Right atrium auricular region (tissue), 2 donors: ENCODE measurements at places on chromosomes 2 and 18.

GRCh38 chr2:218249691-218250090 is 11.1 kb upstream of the GPBAR1 start:
- peaks cover 10% of the 10 kb centered on the region for H3K4me1 ChIP-seq
- no peaks in the 10 kb centered on the region for H3K27me3 ChIP-seq
- no peak overlapping the region for H3K4me3 ChIP-seq

DNA sequence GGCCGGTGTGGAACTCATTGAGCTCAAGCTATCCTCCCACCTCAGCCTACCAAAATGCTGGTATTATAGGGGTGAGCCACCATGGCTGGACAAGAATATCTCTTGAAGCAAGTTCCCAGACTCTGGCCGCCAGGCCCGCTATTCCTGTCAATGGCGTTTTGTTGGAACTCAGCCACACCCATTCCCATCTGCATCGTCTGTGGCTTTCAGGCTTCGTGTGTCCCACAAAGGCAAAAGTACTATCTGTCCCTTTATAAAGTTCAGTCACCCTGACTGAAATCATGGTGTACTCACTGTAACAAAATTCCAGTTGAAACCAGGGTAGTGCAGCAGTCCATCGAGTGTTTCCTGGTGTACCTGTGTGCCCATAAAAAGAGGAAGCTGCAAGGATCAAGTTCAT is 96.7 kb downstream of the SH3BP4 start:
- H3K4me3 ChIP-seq, result no peak overlapping the region
- DNase-seq, result no peak
- no peaks in the 10 kb centered on the region for H3K4me1 ChIP-seq

GRCh38 chr18:31203096-31203793 is 40.6 kb upstream of the DSC1 start:
- H3K4me3 ChIP-seq, result no peak overlapping the region
- H3K4me1 ChIP-seq, result peaks cover 8% of the 10 kb centered on the region
- H3K36me3 ChIP-seq, result no peaks in the 10 kb centered on the region
- no peaks in the 10 kb centered on the region for H3K27me3 ChIP-seq
- DNase-seq, result no peak

GRCh38 chr18:33957707-33958106 is 267.0 kb downstream of the NOL4 start:
- H3K27me3 ChIP-seq, result no peaks in the 10 kb centered on the region
- H3K27ac ChIP-seq, result no peak overlapping the region
- DNase-seq, result no peak
- H3K4me1 ChIP-seq, result no peaks in the 10 kb centered on the region
- H3K4me3 ChIP-seq, result no peak overlapping the region
- H3K36me3 ChIP-seq, result no peaks in the 10 kb centered on the region

DNA sequence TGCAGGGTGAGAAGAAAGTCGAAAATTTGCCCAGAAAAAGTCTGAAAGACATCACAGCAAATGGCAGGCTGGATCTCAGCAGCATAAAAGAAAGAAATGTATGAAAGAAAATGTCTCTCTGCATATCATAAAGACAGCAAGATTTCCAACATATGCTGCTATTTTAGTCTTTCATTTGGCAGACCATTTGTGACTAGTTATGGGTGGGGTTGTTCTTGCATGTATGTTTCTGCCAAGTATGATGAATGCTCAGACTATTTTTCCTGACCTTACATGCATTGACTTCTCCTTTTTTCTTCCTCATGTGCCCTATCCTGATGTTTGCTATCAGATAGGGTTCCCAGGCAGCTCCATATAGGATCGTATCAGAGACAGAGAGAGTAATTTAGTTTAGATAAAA is 58.5 kb upstream of the PARD3B start:
- H3K4me1 ChIP-seq, result no peaks in the 10 kb centered on the region
- H3K36me3 ChIP-seq, result no peaks in the 10 kb centered on the region
- H3K27ac ChIP-seq, result no peak overlapping the region
- no peaks in the 10 kb centered on the region for H3K27me3 ChIP-seq
